ENCODE measurements at places on chromosomes 2 and 18.

GRCh38 chr18:13517369-13517768 lies 209.0 kb downstream of the FAM210A start:
- no peak for DNase-seq

GRCh38 chr2:19810637-19811036 lies 91.1 kb downstream of the TTC32 start:
- DNase-seq: no peak

DNA sequence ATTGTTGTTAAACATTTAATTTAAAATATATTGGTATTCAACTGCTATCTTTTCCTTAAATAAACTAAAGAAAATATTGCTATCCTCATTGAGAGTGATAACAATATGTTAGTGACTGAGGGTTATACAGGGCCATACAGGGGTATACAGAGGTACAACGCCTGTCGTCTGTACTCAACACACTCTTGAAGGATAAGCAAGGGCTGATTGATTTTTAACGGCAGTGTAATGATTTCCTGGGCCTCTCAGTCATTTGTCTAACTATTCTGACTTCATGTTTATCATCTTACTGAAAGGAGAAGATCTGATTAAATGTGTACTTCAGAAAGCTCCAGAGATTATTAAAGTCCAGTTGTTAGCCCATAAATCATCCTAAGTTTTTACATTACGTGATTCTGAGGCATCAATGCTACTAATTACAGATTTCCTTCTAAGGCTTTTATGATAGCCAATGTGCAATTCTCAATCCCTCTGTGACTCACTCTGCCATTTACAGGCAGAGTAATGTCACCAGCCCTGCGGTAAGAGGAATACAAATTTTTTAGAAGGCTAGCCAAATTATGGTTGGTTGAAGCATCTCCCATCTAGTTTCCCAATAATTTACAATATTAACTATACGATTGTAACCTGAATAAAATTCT lies 893.0 kb upstream of the CHAC2 start:
- no peak for DNase-seq

GRCh38 chr2:143960177-143960576 lies 559.7 kb downstream of the ZEB2 start:
- DNase-seq: no peak

DNA sequence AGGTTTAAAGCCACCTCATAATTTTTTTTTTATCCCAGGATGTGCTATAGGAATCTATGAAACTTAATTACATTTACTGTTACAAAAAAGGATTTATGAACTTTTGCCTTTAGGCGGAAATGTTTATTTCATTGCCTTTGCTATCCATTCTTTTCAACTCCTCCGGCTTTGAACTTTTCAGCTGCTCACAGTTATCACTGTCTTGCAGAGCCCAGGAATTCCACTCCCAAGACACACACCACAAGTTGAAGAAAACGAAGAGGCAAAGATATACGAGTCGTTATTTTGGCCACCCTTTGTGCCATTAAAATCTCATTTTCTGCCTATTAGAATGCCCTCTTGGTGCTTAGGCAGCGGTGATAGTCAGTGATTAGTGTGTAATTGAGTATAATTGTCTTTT lies 80.0 kb downstream of the PAX3 start:
- DNase-seq: no peak

GRCh38 chr2:165191096-165191728 lies 12.6 kb downstream of the SCN3A start:
- no peak for DNase-seq

- DNase-seq: no peak
Observed at GRCh38 chr2:32680942-32681341, 53.1 kb downstream of the TTC27 start.

GRCh38 chr18:73264562-73264921 lies 396.8 kb upstream of the NETO1 start:
- no peak for DNase-seq

GRCh38 chr2:15159751-15160177 lies 401.4 kb downstream of the NBAS start:
- DNase-seq: no peak

- DNase-seq: no peak
Observed at GRCh38 chr2:195451160-195451559, 205.9 kb upstream of the SLC39A10 start.

GRCh38 chr2:197223451-197223850 lies 87.1 kb downstream of the ANKRD44 start:
- DNase-seq: no peak

DNA sequence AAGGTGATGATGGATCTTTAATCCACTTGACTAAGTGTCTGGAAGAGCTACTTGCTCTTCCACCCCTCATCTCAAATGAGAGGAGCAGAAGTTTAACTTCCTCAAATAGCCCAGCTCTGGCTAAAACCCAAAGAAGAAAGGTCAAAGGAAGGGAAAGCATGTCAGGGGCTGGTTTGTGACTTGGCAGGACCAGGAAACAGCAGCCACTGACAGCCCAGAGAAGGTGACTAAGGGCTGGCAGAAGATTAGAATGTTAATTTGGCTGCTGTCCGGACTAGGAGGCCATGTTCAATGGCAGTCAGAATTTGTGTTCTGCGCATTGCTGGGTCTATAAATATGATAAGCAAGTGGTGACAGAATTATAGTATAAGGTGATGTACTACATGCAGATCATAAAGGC lies 386.2 kb downstream of the SETBP1 start:
- DNase-seq: no peak

DNA sequence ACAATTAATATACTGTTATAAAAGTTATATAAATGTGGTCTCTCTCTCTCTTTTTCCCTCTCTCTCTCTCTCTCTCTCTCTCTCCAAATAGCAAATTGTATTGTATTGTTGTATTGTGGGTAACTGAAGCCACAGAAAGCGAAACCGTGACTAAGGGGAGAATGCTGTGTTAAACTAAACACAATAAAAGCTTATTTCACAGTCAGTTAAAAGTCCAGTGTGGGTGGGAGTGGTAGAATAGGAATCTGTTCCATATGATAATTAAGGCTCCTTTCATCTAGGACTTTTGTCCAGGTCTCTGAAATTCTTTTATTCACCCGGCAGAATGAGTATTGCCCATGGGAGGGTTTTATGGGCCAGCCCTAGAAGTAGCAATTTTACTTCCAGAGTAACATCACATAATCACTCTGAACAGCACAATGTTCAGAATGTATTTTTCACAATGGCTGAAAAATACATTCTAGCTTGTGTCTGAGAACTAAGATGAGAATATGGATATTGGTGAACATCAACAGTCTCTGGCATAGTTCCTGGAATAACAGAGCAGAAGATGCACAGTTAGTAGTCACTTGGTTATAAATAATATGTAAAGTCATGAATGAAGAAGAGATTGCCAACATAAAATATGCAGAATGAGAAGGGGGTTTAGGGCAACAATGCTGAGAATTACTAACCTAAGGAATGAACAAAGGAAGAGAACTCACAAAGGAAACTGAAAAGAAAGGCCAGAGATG lies 399.1 kb downstream of the PLCL1 start:
- no peak for DNase-seq

GRCh38 chr2:216504376-216504762 lies 5.7 kb downstream of the RPL37A start:
- DNase-seq: no peak

GRCh38 chr2:72057308-72057707 lies 90.4 kb downstream of the CYP26B1 start:
- no peak for DNase-seq

DNA sequence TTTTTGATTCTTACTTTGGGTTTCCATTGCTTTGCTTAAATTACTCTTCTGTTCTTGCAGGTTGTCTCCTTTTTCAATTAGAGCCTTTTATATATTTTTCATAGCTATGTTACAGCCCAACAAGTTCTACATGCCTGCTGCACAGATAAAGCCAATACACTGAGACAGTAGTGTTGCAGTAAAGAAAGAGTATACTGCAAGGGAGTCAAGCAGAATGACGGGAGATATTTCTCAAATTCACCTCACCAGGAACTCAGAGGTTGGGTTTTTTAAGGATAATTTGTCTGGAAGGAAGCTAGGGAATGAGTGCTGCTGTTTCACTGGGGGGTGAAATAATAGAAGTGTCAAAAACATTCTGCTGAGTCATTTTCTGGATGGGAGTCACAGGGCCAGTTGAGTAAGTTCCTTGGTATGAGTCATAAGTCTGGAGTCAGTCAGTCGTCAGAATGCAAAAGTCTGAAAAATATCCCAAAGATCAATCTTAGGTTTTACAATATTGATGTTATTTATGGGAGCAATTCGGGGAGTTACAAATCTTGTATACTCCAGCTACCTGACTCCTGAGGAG lies 193.0 kb upstream of the RGPD4 start:
- DNase-seq: no peak

DNA sequence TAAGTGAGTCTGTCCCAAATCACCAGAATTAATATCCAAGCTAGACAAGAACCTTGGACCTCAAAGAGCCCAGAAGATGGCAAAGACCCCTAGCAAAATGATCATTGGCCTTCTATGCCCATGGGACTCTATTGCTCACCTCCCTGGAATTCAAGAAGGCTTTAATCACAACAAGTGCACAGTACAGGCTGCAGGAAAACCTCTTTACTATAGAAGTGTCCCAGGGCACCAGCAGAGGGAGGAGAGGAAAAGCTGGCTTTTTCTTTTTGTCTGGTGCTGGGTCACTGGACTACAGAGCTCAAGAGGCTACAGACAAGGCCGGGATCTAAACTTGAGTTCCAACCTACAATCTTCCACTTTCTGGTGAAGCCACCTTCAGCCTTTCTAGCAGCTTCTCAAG lies 88.3 kb upstream of the PPP1CB start:
- DNase-seq: no peak

DNA sequence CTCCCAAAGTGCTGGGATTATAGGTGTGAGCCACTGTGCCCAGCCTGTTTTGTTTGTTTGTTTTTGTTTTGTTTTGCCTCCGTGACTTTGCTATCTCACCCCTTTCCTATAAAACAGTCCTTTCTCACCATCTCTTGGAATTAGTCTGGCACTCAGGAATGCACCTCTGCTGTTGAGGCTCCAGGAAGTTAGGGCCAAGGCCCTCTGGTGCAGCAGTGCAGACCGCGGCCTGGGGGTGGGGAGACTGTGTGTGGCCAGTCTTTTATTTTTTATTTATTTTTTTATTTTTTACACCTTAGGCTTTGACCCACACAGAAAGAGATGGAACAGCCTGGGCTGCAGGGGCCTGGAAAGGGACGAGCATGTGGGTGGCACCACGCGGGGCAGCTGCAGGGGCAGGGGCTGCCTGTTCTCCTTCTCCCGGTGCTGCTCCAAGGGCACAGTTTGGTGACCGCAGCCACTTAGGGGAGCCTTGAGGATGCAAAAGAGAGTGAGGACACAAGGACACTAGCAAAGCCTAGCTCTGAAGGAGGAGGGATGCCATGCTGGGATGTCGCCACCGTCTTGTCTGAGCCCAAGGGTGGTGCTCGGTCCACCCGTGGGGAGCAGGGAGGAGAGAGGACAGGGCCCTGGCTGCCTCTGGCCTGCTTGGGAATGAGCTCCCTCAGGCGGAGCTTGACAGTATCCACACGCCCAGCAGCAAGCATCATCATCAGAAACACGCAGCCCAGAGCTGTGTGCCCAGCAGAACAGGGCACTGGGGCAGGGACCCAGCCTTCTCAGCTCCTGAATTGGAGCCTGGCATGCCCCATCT lies 19.4 kb upstream of the ALPI start:
- no peak for DNase-seq

DNA sequence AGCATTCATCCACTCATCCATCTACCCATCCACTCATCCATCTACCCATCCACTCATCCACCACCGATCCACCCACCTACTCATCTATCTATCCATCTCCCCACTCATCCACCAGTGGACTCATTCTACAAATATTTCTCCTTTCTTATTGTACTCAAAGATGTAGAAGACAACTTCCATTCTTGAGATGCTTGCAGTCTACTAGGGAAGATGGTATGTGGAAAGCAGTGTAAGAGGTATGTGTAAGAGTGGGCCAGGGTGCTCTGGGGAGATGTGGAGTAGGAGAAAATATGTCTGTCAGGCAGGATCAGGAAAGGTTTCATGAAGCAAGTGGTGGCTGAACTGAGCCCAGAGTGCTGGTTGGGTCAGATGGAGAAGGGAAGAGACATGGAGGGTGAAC lies 150.8 kb downstream of the CELF4 start:
- DNase-seq: no peak

- DNase-seq: no peak
Observed at GRCh38 chr2:238281826-238282480, 6.5 kb downstream of the PER2 start.

DNA sequence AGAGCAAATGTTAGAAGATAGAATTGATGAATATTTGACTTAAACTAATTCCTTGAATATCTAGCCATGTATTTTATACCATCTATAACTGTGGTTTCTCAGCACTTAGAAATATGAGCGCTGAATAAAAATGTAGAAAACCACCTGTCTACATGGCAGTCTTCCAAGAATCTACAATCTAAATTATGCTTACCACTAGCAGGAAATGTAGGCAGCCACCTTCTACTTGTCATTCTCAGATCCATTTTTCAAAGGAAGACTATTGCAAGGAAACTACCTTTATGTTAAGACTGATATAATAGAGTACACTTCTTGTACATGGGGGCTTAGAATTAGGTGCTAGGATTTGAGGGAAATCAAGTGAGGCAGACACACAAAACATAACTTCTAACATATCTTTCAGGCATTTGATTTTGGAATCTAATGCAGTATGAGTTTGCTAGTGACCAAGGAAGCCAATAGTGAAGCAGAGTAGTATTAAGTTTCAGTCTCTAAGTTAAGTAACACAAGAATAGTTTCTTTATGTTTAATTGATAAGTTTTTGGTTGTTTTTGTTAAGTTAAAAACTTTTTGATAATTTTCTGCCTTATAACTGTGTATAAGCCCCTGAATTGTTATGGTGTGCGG lies 175.9 kb upstream of the ITGA4 start:
- peak; percentile 92 for DNase-seq

DNA sequence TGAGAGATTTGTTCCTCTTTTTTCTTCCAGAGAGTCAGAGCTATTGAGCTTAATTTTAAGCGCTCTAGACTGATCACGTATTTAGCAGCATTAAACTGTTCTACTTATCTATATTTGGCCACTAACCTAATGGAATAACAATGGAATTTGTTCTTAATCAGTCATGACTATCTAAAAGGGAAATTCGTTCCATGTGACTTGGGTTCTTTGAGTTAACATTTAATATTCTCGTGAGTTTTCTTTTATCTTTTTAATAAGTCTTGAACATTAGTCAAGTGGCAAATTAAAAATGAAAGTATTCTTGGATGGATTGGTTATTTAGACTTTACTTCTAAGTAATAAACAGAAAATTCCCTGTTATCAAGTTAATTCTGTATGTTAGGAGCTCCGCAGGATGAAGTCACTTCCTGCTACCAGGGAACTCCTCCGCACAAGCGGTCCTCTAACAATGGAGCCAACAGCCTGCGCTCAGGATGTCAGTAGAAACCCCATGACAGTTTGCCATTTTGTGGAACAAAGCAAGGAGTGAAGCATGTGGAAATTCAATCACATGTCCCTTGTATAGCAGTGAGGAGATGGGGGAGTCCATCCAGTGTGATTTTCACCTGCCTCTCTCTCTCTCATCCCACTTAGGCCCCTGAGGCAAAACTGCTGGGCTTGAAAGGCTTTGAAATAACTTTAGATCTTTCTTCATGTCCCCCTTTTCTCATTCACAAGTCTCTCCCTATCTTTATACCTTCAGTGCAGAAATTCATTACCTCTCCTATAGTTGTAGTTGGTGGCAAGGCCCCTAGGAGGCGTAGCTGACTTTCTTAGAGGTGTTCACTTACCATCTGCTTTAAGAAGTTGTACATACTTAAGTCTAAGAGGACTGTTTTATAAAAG lies 138.1 kb downstream of the WDR7 start:
- no peak for DNase-seq

GRCh38 chr2:48320742-48321141 lies 209.2 kb upstream of the STON1 start:
- no peak for DNase-seq

- DNase-seq: no peak
Observed at GRCh38 chr18:25651553-25651952, 299.6 kb upstream of the ZNF521 start.
